ENCODE measurements at places on chromosomes 16 and 17. TPM values are rescaled to one million over a fixed set of nuclear protein-coding genes. Genes with fewer than 3 reads are reported as not detected.

The MYH10 gene
- 54.9 TPM for total RNA-seq

The KRTAP4-5 gene
- total RNA-seq: not detected

The SYT17 gene
- total RNA-seq: not detected

The PYDC1 gene
- total RNA-seq: not detected

The SPNS3 gene
- total RNA-seq: not detected

The SLFN14 gene
- not detected for total RNA-seq

GRCh38 chr17:28968231-28968913 lies 17.1 kb upstream of the PHF12 start:
- H3K4me1 ChIP-seq: peaks cover 39% of the 10 kb centered on the region
- DNase-seq: no peak
- H3K36me3 ChIP-seq: no peaks in the 10 kb centered on the region
- no peak overlapping the region for H3K4me3 ChIP-seq
- H3K27ac ChIP-seq: no peak overlapping the region

DNA sequence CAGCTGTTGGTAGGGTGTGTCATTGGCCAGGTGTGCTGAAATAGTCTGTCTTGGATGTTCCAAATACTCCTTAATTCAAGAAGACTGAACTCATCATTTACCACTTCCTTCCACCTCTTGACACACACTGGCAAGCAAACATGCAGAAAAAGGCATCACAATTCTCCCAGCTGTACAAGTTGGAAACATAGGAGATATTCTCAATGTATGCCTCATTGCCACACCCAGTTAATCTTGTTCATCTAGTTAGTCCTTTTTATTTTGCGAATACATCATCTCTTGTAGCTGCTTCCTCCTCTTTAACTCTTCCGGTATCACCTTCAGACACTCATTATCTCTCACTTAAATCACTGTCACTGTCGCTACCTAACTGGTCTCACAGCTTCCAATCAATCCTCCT lies 75.1 kb upstream of the GOT2 start:
- peaks cover 2% of the 10 kb centered on the region for H3K4me1 ChIP-seq
- H3K27ac ChIP-seq: no peak overlapping the region
- peaks cover 3% of the 10 kb centered on the region for H3K27me3 ChIP-seq

DNA sequence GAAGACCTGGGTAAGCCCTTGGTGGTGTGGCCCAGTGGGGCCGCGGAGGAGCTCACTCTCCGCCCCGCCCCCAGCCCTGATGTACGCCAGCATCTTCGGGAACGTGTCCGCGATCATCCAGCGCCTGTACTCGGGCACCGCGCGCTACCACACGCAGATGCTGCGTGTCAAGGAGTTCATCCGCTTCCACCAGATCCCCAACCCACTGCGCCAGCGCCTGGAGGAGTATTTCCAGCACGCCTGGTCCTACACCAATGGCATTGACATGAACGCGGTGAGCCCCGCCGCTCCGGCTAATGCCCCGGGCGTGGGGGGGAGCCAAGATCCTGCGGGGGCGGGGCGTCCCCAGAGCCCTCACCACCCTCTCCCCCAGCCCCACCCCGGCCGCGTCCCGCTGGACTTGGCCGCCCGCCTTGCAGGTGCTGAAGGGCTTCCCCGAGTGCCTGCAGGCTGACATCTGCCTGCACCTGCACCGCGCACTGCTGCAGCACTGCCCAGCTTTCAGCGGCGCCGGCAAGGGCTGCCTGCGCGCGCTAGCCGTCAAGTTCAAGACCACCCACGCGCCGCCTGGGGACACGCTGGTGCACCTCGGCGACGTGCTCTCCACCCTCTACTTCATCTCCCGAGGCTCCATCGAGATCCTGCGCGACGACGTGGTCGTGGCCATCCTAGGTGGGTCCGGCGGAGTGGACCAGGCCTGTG lies 12.1 kb upstream of the DCAF7 start:
- peaks cover 59% of the 10 kb centered on the region for H3K27me3 ChIP-seq
- H3K36me3 ChIP-seq: no peaks in the 10 kb centered on the region
- H3K27ac ChIP-seq: no peak overlapping the region
- no peak for DNase-seq
- no peak overlapping the region for H3K4me3 ChIP-seq
- H3K4me1 ChIP-seq: no peaks in the 10 kb centered on the region

- peaks cover 8% of the 10 kb centered on the region for H3K27me3 ChIP-seq
- DNase-seq: no peak
- no peaks in the 10 kb centered on the region for H3K4me1 ChIP-seq
- no peak overlapping the region for H3K4me3 ChIP-seq
Observed at GRCh38 chr17:1149869-1150268, 29.9 kb downstream of the ABR start.

DNA sequence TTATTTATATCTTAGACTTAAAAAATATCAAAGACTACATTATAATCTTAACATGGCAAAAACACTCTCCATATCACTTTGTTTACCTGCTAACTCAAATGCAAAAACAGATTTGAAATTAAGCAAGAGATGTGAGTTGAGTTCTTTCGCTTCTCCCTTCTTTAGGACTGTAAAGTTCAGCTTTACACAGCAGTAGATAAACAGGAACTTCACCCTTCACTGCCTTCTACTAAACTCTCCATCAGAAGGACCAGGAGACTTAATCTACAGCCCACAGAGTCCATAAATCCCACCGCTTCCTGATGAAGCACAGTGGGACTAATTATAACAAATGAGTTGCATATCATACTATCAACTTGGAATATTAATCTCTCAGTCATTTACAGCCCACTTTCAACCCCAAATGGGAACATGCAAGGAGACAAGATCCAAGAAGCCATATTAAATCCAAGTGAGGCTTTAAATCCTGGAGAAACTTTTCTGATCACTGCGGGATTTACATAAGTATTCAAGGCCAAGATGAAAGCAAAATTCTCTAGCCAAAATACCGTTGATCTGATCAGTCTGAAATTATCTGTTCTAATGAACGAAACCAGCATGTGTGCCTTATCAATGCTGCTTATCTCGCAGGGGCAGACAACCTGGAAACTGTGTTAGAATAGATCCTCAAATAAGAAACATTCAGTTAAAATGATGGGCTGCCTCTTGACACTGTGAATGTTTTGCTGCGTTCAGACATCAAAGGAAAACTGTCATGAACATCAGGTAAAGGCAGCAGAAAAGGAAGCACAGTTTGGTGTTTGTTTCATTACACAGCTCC lies 1.6 kb downstream of the AMFR start:
- no peaks in the 10 kb centered on the region for H3K27me3 ChIP-seq
- peaks cover 48% of the 10 kb centered on the region for H3K4me1 ChIP-seq

- no peak overlapping the region for H3K27ac ChIP-seq
- H3K36me3 ChIP-seq: peaks cover 5% of the 10 kb centered on the region
- H3K4me1 ChIP-seq: no peaks in the 10 kb centered on the region
- peaks cover 4% of the 10 kb centered on the region for H3K27me3 ChIP-seq
- no peak for DNase-seq
- H3K4me3 ChIP-seq: no peak overlapping the region
Observed at GRCh38 chr17:18121144-18121910, 12.8 kb downstream of the MYO15A start.

DNA sequence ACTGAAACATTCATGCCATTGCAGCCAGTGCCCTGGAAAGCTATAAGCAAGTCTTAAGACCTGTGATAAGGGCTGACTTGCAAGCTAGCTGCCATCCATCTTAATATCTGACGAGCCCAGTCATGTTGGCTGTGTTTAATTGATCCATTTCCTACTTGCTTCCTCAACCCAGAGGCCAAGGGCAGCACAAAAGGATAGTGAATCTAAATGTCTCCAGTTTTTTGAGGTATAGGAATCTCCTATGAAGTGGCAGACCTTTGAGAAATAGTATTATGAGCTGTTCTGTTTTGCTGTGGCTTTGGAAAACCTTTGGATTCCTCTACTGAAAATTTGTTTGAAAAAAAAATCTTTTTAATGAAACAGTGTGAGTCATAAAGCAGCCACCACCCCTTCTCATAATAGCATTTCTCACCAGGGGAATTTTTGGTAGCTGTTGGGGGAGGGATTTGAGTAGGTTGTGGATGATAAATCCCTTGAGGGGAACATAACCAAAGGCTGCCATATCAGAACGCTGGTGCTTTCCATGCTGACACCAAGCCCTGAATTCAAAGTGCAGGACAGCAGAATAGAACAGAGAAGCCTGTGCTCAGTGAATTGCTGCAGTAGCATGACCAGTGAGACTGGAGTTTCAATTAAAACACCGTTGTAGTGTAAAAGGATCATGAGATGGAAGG lies 12.9 kb downstream of the ZNRF1 start:
- peak; percentile 78 for DNase-seq
- H3K27ac ChIP-seq: peak overlapping the region; percentile 88
- H3K4me3 ChIP-seq: peak overlapping the region; percentile 76
- H3K27me3 ChIP-seq: no peaks in the 10 kb centered on the region
- peaks cover 4% of the 10 kb centered on the region for H3K36me3 ChIP-seq

GRCh38 chr17:65463242-65463641 lies 98.2 kb downstream of the AXIN2 start:
- H3K27ac ChIP-seq: no peak overlapping the region
- 0 out of 2 replicates have a peak, but pooled peaks cover 4% of the 10 kb centered on the region for H3K36me3 ChIP-seq
- H3K4me3 ChIP-seq: no peak overlapping the region
- DNase-seq: no peak
- H3K27me3 ChIP-seq: peaks cover 24% of the 10 kb centered on the region
- H3K4me1 ChIP-seq: no peaks in the 10 kb centered on the region

GRCh38 chr17:33712120-33712519 lies 419.0 kb upstream of the ASIC2 start:
- no peak overlapping the region for H3K27ac ChIP-seq
- H3K4me1 ChIP-seq: no peaks in the 10 kb centered on the region
- no peaks in the 10 kb centered on the region for H3K36me3 ChIP-seq
- H3K27me3 ChIP-seq: peaks cover 3% of the 10 kb centered on the region
- H3K4me3 ChIP-seq: no peak overlapping the region

DNA sequence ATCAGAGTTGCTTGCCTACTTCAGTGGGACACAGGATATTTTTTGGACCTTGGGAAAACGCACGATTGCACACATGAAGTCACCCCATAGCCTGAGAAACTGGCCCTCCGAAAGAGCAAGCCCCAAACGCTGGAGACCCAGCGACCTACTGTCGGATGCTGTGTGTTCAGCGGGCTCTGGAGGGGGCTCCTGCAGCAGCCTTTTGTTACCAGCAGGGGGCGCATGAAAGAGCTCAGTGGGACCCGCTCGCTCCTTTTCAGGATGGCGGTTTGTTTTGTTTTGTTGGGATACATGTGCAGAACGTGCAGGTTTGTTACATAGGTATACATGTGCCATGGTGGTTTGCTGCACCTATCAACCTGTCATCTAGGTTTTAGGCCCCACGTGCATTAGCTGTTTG lies 28.4 kb downstream of the MYH3 start:
- no peak overlapping the region for H3K27ac ChIP-seq
- H3K4me3 ChIP-seq: no peak overlapping the region
- H3K4me1 ChIP-seq: no peaks in the 10 kb centered on the region
- H3K27me3 ChIP-seq: peaks cover 2% of the 10 kb centered on the region
- no peaks in the 10 kb centered on the region for H3K36me3 ChIP-seq

DNA sequence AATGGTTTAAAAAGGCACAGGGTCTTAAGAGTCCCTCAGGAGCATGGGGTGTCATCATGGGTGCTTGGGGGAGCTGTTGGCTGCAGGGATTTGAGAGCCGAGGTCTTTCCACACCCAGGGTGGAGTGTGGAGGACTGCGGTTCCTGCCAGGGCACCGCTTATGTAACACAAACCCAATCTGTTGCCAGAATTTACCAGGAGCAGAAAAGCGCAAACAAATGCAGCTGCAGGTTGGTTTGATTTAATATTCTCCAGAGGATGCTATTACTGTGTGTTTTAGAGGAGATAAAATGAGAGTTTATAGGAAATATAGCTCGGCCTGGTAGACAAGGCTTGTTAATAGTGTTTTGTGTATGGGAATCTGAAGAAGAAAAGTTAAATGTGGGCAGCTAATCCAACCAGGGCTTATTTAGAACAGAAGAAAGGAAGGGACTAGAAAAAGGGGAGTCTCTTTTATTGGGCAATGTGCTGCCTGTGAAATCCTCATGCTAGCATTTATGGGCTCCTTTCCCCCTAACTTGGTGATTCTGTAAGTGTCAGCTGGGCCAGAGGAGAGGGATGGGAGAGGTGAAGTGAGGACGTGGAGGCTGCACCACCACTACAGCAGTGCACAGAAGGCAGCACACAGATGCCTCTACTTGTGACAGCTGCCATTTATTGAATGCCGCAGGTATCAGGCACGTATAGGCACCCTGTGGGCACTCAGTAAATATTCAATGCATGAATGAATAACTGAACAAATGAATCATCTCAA lies 174.7 kb downstream of the KATNIP start:
- peaks cover 1% of the 10 kb centered on the region for H3K27me3 ChIP-seq
- H3K4me1 ChIP-seq: peaks cover 18% of the 10 kb centered on the region
- H3K4me3 ChIP-seq: no peak overlapping the region

GRCh38 chr17:16013943-16014407 lies 14.4 kb downstream of the TTC19 start:
- H3K36me3 ChIP-seq: peaks cover 36% of the 10 kb centered on the region
- DNase-seq: peak; percentile 67
- peaks cover 28% of the 10 kb centered on the region for H3K4me1 ChIP-seq
- H3K4me3 ChIP-seq: no peak overlapping the region

- peak overlapping the region; percentile 80 for H3K27ac ChIP-seq
- H3K36me3 ChIP-seq: no peaks in the 10 kb centered on the region
- H3K27me3 ChIP-seq: no peaks in the 10 kb centered on the region
- peaks cover 56% of the 10 kb centered on the region for H3K4me1 ChIP-seq
Observed at GRCh38 chr16:14303639-14304394, 232.7 kb downstream of the MRTFB start.

DNA sequence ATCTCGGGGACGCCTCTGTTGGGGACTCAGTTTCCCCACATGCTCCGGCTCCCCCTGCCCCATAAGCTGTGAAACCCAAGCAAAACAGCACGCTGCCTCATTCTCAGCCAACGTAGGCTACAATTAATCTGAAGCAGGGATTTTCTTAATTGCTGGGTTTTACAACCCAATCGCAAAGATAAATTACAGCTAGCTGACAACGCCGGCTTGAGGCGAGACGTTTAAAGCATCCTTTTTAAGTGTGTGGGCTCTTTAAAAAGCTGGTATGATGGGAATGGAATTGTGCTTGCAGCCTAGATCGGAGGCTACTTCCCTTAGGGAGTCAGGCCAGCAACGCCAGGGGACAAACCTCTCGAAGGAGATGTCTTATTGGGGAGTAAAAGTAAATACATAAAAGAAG lies 185.3 kb downstream of the ZNF423 start:
- H3K27me3 ChIP-seq: peaks cover 5% of the 10 kb centered on the region
- DNase-seq: no peak
- H3K4me3 ChIP-seq: no peak overlapping the region
- H3K36me3 ChIP-seq: no peaks in the 10 kb centered on the region
- no peaks in the 10 kb centered on the region for H3K4me1 ChIP-seq
- no peak overlapping the region for H3K27ac ChIP-seq

GRCh38 chr16:64265756-64266155 lies 856.1 kb downstream of the CDH11 start:
- no peaks in the 10 kb centered on the region for H3K4me1 ChIP-seq
- H3K4me3 ChIP-seq: no peak overlapping the region
- no peak for DNase-seq
- H3K36me3 ChIP-seq: peaks cover 7% of the 10 kb centered on the region
- no peak overlapping the region for H3K27ac ChIP-seq

DNA sequence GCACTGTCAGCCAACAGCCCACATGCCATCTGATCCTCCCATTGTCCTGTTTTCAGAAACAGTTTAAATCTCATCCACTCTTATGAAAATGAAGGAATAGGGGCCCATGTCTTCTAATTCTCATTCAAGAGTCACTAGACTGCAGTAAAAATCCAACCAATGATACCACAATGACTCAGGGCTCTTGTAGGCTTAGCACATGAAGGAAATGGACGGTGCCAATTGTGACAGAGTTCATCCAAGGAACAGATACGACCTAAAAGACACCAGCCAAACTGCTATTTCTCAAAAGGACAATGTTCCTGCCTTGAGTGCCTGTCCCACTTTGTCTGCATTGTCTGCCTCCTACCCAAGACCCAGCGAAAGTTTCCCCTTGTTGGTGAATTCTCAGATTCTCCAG lies 204.8 kb upstream of the COX10 start:
- peaks cover 7% of the 10 kb centered on the region for H3K36me3 ChIP-seq
- peak overlapping the region; percentile 20 for H3K4me3 ChIP-seq
- peaks cover 24% of the 10 kb centered on the region for H3K4me1 ChIP-seq
- DNase-seq: peak; percentile 79
